ENCODE measurements at places on chromosomes 2 and 18.

- no peak for DNase-seq
These were observed 36.0 kb downstream of the SLC14A2 start for GRCh38 chr18:45651275-45651674.

DNA sequence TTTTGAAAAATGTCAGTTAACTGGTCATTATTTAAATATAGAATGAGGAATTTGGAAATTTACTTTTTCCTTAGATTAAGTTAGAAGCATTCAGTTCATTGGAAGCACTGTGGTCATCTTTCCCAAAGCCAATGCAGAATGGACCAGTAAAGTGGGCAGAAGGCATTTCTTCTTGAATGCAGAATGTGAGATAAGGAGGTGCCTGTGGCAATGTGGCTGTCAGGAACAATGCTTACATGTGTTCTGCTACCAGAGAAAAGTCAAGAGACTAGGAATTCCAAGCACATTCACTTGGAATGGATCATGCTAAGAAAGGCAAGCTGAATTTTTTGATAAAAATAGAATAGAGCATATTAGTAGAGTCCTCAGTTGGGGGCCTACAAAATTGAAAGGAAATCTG, 295.0 kb upstream of the KCNH7 start:
- DNase-seq: no peak

DNA sequence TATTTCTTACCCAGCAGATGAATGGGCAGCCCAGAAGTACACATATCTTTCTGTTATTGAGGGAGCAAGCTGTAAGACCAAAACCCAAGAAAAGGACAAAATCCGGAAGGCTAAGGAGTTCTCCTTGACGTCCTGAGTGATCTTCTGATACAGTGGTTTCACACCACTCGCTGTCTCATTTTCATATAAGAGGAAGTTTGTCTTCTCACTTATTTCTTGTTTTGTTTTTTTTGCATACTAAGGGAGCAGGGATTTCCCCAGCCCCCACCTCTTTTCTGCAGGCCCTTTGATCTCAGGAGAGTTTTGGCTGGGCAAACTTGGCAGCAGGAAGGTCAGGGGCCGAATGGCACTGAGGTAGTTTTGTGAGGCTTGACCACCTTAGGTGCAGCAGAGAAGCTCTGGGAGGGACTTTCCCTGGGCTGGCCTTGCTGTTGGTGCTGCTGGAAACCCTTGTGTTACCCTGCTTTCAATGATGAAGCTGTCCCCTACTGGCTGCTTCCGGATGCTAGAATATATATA, 13.3 kb downstream of the CHRNA1 start:
- DNase-seq: no peak

GRCh38 chr2:241947401-241947800, 77.9 kb downstream of the RTP5 start:
- DNase-seq: no peak

- DNase-seq: peak; percentile 31
These were observed 928 bp downstream of the NAGK start for GRCh38 chr2:71069376-71069775.

GRCh38 chr2:73285159-73285739, 971 bp upstream of the FBXO41 start:
- DNase-seq: no peak

GRCh38 chr2:70959271-70959761, 19.1 kb upstream of the ANKRD53 start:
- DNase-seq: no peak

- DNase-seq: no peak
These were observed 37.2 kb upstream of the STAT1 start for GRCh38 chr2:191051177-191051576.

DNA sequence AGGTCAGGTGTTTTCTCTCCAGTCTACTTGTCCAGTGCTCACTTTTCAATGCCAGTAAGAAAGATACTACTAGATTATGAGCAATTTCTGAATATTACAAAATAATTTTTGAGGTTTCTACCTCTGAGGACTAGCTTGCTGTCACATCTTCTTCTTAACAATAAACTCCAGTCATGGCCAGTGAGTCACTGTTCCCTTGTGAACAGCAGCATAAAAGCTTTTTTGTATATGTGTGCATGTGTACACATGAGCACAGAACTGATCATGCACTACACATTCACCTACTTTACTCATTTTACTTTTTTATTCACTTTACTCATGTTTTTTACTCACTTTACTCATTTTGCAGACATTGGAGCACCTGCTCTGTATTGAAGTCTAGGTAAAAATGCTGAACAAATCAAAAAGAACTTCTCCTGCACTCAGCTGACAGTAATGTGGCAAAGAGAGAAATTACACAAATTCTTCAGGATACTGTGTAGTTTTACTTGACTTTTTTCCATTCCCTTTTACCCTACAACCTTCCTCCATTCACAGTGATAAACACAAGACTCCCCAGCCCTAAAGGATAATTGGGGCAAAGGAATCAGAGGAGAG, 28.0 kb downstream of the ST6GAL2 start:
- no peak for DNase-seq

DNA sequence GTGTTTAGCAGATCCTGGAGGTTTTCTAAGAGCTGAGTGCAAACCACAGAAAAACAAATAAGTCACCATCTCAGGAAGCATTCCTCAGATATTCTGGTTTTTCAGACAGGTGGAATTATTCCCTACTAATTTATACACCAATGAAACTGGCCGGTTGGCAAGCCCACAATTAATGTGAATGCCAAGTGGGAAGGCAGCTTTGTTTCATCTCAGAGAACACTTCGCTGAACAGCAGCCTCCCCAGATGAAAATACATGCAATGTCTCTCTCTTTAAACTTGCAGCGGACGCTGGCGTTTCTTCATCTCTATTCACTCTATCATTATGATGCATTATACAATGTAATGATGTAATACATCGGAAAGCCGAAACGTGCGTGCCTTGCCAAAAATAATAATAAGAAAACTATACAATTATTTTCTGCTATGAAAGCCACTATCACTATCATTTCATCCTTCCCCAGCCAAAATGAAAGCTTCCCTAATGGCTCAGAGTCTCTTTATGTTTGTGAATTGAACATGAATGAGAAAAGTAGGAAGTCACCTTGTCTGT, 649.4 kb downstream of the BCL11A start:
- no peak for DNase-seq

GRCh38 chr2:105783972-105784371, 39.3 kb downstream of the NCK2 start:
- no peak for DNase-seq

- no peak for DNase-seq
These were observed 447.3 kb downstream of the DLGAP1 start for GRCh38 chr18:4007846-4008245.
